ENCODE measurements at places on chromosomes 16 and 17.

DNA sequence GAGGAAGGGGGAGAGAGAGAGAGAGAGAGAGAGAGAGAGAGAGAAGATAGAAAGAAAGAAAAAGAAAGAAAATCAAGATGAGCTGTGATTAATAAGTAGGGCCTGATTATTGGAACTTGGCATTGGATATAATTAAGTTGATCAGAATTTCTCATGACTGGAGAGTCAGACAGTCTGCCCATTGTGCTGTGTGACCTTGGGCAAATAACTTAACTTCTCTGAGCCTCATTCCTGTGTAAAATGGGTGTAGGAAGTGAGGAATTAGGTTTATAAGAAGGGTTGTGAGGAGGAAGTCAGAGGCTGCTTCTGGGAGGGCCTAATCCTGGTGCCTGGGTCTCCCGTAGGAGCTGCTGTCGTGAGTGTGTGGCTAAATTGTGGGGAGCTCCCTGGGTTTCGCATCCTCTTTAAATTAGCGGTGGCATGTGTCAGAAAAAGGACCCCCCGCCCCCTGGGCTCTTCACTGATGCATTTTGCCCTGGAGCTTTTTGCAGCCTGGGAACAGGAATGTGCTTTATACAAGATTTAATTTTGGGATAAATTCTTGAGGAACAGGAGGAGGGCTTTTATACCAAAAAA lies 76.0 kb downstream of the CMIP start:
- DNase-seq = no peak

- no peak for DNase-seq
Observed at GRCh38 chr16:35186045-35186759, 1726.8 kb downstream of the TP53TG3F start.

- DNase-seq = no peak
Observed at GRCh38 chr16:58495521-58496331, 4.2 kb upstream of the NDRG4 start.

DNA sequence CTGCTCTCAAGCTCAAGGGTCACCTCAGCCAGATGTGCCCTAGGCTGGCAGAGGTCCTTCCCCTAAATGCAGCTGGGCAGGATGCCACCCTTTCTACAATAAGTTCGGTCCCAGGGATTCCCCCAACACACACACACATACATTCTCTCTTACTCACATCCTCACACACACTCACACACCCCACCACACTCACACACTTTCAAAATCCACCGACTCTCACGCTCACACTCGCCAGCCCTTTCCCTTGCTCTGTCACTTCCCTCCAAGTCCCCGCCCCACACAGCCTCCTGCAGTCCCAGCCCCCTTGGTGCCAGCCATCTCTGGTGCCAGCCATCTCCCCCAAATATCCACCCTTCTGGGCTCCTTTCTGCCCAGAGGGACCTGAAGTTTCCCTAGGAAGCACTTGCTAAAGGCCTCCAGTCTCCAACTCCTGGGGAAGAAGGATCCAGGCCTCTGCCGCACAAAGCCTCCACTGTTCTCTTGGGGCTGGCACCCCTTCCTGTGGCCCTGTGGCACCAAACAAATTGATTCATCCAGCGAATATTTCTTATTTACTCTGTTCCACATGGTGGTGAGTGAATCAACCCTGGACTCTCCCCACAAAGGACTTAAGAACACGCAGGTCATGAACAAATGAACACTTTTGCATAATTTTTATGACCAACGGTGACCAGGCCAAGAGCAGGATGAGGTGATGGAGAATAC lies 3.8 kb upstream of the USP36 start:
- peak; percentile 37 for DNase-seq

GRCh38 chr16:88405216-88406060 lies 22.7 kb downstream of the ZNF469 start:
- peak; percentile 79 for DNase-seq

GRCh38 chr17:81108220-81108619 lies 57.1 kb upstream of the PVALEF start:
- DNase-seq = no peak

DNA sequence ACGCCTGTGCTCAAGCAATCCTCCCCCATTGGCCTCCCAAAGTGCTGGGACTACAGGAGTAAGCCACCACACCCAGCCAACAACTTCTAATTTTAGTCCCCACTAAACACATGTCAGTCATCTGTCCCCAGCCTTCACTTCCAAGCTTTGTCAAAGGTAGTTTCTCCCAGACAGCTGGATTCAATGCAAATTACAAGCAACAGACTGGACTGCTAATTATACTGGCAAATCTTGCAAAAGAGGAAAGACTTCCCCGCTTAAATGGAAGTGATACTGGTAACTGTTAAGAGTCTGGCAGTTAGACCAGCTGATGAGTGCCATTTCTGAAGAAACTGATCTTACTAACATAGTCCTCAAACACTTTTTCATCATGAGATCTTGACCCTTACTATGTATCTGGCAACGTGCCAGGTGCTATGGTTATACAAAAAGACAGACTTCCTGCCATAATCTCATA lies 8.2 kb upstream of the GGA2 start:
- DNase-seq = no peak

GRCh38 chr17:42345396-42346073 lies 42.7 kb downstream of the STAT3 start:
- DNase-seq = no peak

DNA sequence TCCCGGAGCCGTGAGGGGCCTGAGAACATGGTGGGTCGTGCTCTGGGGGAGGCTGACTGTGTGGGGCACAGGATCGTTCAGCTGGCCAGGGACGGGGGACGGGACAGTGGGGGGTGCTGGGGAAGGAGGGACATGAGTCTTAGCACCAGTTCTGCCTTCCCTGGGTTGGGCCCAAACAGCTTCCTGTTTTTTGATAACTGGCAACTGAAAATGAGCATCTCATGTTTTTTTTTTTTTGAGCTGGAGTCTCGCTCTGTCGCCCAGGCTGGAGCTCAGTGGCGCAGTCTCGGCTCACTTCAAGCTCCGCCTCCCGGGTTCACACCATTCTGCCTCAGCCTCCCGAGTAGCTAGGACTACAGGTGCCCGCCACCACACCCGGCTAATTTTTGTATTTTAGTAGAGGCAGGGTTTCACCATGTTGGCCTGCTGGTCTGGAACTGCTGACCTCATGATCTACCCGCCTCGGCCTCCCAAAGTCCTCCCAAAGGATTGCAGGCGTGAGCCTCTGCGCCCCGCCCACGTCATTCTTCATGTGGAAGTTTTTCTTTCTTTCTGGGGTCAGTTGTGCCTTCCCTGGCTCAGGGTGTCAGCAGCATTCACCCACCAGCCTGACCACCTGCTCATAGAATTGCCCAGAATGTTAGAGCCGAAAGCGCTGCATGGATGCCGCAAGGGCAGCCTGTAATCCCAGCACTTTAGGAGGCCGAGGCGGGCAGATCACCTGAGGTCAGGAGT lies 6.4 kb downstream of the ASPSCR1 start:
- DNase-seq = no peak

DNA sequence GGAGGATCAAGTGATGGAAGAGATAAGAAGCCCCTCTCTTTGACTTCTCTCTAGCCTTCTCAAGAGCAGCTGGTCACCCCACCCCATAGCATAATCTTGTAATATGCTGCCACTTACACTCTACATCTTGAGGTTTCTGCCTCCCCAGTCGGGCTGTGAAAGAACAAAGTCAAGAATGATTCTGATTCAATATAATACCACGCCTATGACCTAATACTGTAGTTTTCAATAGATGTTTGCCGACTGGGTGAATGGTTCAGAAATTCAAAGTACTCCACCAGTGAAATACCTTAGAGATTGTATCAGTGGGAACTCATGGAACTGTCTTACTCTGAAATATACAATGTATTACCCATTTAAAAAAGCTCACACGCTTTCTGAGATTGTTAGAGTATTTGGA lies 93.0 kb upstream of the ZFHX3 start:
- DNase-seq = no peak

- DNase-seq = no peak
Observed at GRCh38 chr17:67270416-67270815, 25.4 kb upstream of the HELZ start.

GRCh38 chr17:78184351-78184750 lies 2.5 kb downstream of the TK1 start:
- DNase-seq = no peak

- no peak for DNase-seq
Observed at GRCh38 chr17:17681744-17682292, 560 bp downstream of the RAI1 start.

DNA sequence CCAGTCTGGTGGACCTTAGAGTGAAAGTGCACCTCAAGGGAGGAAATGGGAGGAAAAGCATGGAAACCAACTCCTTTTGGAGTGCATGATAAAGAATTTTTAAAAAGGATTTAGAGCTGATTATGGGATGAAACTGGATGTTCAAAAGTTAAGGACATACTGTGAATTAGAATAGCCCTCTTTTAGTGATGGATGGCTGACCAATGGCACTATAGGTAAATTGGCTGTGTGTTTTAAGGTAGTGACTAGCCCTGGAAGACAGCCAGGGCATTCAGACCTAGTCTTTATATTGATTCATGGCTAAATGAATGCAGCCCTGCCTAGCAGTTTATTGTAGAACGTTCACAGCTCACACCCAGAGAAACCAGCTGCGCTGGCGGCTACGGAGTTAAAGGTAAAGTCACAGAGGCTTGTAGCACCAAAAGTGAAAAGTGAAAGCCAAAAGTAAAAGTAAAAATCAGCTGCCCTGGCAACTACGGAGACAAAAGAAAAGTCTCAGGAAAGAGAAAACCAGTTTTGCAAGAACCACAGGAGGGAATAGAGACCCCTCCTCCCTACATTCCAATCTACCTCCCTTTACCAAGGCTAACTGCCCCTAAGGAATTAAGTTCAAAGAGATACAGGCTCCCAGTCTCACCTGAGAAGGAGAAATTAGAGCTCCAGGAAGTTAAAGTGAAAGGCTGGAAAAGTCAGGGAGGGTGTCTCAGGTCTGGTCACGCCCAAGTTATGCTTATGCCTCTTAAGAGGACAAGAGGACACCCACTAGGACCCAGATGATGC lies 21.8 kb downstream of the ACSM1 start:
- DNase-seq = no peak

DNA sequence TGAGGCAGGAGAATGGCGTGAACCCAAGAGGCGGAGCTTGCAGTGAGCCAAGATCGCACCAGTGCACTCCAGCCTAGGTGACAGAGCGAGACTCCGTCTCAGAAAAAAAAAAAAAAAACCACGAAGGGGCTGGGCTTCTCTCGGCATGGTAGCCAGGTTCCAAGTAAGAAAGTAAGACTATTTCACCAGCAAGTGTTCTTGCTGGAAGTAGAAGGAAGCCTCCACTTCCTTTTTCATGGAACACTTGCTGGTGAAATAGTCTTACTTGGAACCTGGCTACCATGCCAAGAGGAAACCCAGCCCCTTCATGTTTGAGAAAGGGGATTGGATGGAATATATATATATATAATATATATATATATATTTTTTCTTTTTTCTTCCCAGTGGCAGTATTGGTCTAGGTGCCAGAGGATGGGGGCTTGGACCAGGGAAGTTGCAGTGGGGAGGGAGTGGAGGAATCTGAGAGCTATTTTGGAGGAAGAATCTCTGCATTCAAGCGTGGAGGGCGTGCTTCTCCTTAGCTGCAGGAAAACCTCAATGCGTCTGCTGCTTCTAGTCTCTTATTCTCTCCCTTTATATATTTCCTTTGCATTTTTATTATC lies 7.2 kb upstream of the N4BP1 start:
- no peak for DNase-seq

DNA sequence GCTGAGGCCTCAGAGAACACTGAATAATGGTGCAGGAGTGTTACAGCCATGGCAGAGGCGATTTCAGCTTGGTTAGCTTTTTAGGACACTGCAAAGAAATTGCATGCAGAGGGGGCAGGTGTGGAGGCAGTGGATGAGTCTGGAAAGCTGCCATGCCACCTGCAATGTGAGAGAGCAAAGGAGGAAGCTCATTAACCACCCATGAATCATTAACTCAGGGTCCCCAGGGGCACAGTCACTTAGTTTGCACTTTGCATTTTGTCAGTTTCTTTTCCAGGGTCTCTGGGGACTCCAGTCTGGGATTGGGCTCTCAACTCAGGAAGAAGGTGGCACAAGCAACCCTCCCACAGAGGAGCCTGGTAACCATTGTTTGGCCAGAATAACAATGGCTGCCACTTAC lies 132.9 kb downstream of the USP31 start:
- DNase-seq = no peak

DNA sequence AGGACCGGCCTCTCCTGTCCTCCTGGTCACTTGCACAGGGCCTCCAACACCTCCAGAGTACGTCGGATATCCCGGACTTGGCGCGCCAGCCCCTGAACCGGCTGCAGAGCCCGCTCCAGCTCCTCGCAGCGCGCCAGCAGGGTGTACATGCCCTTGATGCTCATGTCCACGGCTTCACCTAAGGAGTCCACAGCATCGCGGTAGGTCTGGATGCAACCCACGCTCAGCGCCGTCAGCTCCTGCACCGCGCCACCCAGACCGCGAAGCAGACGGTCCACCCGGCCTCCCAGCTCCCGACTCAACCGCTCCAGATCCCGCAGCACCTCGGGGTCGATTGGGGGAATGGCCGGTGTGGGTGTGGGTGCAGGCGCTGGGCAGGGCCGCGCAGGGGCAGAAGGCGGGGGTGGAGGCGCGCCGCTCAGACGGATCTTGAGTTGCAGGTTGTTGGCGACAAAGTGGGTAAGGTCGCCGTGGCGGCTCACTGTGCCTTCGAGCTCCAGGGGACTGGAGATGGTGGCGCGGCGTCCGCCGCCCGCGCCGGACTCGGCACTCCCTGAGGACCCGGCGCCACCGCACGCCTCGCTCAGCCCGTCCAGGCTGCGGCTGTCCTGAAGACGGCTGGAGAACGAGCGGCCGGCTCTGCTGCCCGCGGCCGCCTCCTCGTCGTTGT lies 804 bp downstream of the BORCS6 start:
- DNase-seq = no peak

DNA sequence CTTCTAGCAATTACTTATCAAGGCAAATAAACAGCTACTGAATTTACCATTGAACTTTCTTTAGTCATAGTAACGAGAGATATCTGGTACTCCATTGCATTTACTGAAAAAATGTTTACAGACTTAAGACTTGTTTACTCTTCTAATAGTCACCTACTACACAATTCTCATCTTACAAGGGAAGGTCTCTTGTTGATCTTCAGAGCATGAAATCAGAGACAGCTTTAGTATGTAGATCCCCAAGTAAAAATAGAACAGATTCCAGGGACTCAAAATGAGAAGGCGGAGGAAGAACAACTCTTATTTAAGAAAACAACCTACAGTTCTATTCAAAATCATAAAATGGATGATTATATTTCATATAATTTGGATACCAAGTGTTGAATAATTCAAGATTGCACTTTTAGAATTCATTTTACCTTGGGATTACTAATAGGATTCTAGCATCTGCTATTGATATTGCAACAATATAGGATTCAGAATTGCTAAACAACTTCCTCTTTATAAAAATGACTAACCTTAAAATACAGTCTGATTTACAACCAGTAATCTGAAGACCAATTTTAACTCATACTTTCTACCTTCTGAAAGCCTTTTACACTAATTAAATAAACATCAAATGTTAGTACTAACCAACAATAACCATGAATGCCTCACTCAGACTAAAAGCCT lies 20.8 kb downstream of the UBE2G1 start:
- no peak for DNase-seq

- DNase-seq = peak; percentile 52
Observed at GRCh38 chr16:1182950-1183907, 30.3 kb downstream of the CACNA1H start.

GRCh38 chr17:50904518-50905459 lies 38.6 kb upstream of the TOB1 start:
- DNase-seq = peak; percentile 17

GRCh38 chr16:83473926-83474650 lies 333.7 kb upstream of the HSBP1 start:
- DNase-seq = peak; percentile 65

GRCh38 chr17:76394166-76394565 lies 9.8 kb downstream of the SPHK1 start:
- no peak for DNase-seq

Data from fibroblast of skin of abdomen (primary cell).